ENCODE measurements at places on chromosomes 1 and 21.

DNA sequence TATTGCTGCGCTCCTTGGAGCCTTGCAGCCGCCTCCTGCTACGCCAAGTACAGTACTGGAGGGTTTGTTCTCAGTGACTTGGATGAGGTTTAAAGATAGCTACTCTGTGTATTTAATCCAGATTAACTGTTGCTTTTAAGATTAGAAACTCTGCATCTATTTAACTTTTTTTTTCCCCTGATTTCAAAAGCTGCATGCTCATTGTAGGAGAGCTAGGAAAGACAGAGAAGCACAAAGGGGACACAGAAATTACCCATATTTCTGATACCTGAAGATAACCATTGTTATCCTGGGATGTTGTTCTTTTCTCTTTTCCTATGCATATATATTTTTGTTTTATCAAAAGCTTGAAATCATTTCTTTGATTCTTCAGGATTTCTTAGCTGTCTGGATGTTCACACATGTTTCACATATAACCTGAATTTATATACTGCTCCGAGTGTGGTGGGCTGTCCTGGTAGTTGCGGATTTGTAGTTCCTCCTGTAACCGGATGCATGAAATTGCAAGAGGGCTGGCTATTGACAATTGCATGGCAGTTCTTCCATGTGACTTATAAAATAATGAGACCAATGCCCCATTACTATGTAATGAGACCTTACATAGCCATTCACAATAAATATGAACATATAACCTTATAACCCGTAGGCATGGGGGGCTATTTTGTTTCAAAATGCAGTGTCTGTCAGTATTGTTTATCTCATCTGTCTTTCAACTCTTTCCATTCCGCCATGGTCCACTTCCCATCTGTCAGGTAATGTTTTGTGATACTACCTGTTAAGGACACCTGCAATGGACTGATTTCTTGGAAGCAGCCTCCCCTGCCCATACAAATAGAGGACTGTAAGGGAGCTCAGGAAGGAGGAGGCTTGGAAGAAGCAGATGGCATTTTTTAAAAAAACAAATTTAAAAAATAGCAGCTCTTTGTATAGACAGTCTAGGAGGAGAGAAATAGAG, 1.4 kb downstream of the RAVER2 start:
- DNase-seq, result no peak

DNA sequence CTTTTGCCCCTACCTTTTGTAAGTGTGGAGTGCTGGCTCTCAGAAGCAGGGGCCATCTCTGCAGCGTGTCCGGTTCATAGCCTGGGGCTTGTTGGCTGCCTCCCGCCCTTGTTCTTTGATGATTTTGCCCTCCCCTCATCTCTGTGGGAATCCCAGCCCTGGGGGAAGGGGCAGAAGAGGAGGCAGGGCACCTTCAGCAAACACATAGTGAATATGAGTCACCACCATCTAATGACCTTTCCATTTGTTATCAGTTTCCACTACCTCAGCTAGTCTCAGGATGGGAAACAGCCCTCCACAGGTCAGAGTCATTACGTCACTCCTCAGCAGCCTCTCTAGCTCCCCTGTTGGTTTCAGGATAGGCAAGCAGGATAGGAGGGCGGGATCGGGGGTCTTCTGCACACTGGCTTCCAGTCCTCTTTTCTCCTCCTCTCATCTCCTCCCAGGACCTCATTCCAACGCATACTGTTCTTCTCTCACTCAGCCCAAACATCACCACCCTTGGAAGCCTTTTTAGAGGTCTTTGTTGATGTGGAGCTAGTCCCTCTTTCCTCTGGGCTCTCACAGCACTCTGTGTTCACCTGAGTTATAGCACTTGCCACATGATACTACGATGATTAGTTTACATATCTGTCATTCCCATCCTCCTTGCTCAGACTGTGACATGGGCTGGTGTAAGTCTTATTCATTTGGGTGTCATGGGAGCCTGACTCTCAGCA, 15.8 kb downstream of the GADD45A start:
- DNase-seq, result no peak

DNA sequence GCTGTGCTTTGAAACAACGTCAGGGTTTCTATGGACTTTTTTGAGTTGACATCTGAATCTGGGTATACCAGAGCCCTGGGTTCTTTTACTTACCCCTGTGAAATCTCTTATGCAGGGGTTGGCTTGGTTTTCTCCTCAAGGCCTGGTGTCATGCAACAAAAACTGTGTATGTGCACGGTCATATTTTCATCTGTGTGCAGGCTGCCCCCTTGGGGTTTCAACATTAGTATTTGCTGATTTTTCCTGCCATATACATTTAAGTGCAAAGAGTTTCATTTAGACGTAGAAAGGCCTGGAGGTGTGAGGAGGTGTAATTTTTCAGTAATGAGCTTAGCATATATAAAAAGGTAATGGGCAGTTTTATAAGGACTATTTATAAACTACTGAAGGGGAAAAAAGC, 22.0 kb upstream of the ZBTB18 start:
- DNase-seq, result no peak

DNA sequence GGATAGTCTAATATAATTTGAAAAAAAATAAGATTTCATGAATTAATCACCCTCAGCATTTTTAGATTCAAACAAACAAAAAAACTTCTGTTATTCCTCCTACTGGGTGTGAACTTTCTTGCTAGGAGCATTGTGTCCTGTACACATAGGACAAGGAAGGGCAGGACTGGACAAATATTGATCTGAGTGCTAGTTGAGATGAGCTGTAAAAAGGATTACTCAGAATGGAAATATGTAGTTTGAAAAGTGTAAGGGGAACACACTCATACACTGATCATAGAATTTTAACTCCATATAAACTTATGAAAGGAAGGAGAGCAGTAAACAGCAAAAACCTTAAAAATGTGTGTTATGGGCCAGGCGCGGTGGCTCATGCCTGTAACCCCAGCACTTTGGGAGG, 156.5 kb upstream of the ZNF648 start:
- no peak for DNase-seq

DNA sequence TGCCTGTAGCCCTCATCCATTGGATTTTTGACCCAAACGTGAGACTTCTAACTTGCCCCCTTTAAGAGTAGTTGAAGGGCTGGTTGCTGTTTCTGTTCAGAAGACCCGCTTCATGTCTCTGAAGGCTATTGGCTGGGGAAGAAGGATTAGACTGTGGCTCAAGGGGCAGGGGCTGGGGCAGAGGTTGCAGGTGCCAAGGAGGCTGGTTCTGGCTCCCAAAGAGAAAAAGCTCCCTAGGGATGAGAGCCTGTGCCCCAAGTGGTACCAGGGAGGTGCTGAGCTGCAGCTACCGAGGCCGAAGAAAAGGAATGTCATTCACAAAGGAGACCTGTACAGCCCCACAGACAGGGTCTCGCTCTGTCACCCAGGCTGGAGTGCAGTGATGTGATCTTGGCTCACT, 5.8 kb downstream of the WNT3A start:
- DNase-seq, result no peak

DNA sequence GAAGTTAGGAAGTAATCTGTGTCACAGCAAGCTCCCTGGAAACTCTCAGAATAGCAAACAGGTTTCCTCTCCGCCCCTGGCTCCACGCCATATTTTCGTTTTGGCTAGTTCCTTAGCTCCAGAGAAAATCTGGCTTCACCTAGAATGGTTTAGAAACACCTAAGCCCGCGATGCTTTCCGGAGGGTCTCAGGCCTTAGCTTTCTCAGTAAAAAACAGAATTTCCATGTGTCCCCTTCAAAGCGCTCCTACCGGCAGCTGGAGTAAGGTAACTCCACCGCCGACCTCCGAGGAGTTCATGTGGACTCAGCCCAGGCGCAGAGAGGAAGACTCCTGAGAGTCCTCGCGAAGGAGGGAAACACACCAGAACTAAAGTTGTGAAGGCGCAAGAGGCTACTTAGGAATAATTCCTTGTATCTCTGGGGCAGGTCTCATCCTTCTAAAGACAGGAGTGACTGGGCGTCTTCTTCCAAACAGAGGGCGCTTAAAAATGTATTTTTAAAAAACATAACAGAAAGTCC, 406 bp downstream of the KIAA0040 start:
- DNase-seq, result no peak

- no peak for DNase-seq
These were observed 98.7 kb downstream of the OBSCN start for GRCh38 chr1:228306275-228307217.

DNA sequence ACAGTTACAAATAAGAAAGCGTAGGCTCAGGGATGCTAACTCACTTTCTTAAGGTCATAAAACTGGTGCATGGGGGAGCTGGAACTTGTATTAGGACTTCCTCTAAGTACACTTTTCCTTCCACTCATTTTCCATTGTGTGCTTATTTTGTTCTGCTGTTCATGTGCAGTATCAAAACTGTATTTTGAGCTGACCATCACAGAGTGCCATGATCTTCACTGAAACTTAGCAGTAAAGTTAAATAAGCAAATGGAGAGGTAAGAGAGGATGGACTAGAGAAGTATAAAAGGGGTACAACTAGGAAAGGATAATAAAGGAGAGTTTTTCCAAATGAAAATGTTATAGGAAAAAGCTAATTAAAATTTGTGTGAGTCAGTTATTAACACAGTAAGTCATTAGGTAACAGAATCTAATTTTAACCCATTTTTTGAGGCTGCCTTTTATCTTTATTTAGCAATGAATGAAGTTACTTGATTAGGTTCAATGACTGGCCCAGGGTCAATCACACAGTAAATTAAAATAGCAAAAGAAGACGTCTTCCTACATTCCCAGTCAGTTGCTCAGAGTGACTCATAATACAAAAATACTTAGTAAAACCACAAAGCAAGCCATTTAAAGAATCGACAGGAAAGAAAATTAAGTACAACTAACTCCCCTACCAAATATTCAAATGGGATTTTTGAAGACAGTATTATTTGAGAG, 165.8 kb upstream of the C1orf105 start:
- no peak for DNase-seq

DNA sequence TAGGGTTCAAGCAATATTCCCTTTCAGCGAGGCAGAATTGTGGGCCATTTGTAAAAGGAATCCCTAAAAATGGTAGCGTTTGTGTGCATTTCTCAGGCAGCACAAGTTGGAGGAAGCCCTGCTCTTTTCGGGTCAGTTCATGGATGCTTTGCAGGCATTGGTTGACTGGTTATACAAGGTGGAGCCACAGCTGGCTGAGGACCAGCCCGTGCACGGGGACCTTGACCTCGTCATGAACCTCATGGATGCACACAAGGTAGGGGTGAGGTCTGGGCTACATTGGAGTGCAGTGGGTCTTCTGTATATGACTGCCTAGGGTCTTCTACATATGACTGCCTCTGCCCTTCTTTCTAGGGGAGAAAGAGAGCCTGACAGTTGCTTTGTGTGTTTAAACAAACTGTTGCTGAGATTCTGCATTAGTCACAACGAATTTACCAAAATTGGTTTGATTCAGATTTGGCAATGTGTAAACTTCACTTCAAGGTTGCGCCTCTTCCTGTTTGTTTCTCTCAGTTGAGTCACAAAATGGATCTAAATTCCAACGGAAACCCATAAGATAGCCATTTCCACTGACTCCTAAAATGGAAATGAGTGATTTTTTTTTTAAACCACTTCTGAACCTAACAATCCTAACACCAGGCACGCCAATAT, 40.4 kb upstream of the BMP8A start:
- no peak for DNase-seq

- no peak for DNase-seq
These were observed 37.0 kb upstream of the ITPKB start for GRCh38 chr1:226776066-226776465.

GRCh38 chr1:212562771-212563170, 45.8 kb upstream of the ATF3 start:
- DNase-seq, result no peak

GRCh38 chr1:96464066-96464465, 257.5 kb upstream of the PTBP2 start:
- DNase-seq, result no peak

GRCh38 chr1:198773030-198773429, 134.2 kb downstream of the PTPRC start:
- no peak for DNase-seq

GRCh38 chr1:117261424-117261785, 50.7 kb upstream of the VTCN1 start:
- no peak for DNase-seq

GRCh38 chr1:109629372-109630030, 9.9 kb downstream of the AMPD2 start:
- no peak for DNase-seq

DNA sequence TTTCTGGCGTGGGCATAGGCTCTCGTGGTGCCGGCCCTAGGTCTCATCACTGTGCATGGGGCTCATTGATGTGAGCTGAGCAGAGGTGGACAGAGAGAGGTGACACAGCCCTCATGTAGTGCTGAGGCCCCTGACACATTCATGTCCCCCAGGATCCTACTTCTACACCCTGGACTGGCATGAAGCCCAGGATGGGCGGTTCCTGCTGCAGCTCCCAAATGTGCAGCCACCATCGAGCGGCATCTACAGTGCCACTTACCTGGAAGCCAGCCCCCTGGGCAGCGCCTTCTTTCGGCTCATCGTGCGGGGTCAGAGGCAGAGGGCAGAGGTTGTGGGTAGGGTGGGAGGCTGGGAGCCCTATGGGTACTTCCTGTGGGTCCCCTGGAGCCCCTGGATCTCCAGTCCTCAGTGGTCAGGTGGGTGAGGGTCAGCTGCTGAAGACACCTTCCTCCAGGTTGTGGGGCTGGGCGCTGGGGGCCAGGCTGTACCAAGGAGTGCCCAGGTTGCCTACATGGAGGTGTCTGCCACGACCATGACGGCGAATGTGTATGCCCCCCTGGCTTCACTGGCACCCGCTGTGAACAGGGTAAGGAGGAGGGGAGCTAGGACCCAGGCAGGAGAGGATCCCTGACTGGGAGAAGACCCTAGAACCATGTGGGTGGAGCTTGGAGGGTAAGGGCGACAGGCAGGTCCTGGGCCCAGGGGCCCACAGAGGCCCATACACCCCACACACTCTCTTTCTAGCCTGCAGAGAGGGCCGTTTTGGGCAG, 6.1 kb downstream of the TIE1 start:
- DNase-seq, result no peak

- no peak for DNase-seq
These were observed 5.1 kb downstream of the IFFO2 start for GRCh38 chr1:18951416-18951815.

DNA sequence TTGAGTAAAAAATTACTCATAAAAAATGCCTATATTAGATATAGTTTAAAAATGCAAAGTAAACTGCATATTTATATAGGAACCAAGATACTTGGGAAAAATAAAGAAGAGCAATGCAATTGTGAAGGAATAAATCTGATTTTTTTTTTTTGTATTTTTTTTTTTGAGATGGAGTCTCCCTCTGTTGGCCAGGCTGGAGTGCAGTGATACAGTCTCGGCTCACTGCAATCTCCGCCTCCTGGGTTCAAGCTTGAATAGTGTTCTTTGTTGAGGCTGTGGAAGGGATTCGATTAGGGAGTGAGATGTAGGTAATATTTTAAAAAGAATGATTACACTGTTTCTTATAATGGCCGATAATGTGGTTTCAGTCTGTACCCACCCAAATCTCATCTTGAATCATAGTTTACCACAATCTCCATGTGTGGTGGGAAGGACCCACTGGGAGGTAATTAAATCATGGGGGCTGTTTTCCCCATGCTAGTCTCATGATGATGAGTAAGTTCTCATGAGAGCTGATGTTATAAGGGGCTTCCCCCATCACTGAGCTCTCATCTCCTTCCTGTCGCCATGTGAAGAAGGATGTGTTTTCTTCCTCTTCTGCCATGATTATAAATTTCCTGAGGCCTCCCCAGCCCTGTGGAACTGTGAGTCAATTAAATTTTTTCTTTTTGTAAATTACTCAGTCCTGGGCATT, 1765.9 kb downstream of the PLA2G4A start:
- no peak for DNase-seq

GRCh38 chr1:17915511-17916197, 160.5 kb downstream of the ACTL8 start:
- DNase-seq, result no peak

- no peak for DNase-seq
These were observed 31.0 kb downstream of the FBXO42 start for GRCh38 chr1:16321176-16321867.
